Posterior vena cava (tissue), 2 donors: ENCODE measurements at places on chromosomes 5 and 9.

- no peak for DNase-seq
Measured at GRCh38 chr5:117999939-118000549, 988.3 kb downstream of the DTWD2 start.

DNA sequence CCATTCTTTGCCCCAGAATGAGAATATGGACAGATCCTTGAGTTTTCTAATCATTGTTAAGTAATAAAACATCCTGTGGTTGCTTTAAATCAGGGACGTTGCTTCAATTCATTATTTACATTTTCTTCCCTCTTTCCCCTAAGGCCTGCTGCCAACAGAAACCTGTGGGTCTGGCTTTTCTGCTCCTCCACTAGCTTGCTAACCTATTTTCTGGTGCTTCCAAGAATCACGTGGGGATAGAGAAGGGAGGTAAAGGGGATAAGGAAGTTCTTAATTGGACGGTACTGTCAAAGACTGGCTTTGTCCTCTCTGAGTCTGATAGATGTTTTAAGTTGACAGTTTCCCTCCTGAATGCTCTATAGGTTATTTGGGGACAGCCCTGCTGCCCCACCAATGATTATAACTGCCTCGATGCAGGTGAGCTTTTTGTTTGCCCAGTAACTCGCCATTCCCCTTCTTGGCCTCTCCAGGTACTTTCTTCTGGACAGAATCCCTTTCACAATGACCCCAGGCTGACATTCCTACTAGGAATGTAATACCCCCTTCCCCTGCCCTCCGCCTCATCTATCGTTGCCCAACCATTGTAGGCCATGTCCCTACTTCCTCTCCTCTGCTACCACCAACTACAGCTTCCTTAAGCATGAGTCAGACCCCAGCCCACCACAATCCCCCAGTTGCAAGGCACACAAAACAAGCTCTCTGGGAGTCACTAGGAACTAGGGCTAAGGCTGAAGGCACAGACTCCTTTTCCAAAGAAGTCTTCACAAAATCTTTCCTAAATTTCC lies 19.9 kb upstream of the CPEB4 start:
- no peak for DNase-seq

DNA sequence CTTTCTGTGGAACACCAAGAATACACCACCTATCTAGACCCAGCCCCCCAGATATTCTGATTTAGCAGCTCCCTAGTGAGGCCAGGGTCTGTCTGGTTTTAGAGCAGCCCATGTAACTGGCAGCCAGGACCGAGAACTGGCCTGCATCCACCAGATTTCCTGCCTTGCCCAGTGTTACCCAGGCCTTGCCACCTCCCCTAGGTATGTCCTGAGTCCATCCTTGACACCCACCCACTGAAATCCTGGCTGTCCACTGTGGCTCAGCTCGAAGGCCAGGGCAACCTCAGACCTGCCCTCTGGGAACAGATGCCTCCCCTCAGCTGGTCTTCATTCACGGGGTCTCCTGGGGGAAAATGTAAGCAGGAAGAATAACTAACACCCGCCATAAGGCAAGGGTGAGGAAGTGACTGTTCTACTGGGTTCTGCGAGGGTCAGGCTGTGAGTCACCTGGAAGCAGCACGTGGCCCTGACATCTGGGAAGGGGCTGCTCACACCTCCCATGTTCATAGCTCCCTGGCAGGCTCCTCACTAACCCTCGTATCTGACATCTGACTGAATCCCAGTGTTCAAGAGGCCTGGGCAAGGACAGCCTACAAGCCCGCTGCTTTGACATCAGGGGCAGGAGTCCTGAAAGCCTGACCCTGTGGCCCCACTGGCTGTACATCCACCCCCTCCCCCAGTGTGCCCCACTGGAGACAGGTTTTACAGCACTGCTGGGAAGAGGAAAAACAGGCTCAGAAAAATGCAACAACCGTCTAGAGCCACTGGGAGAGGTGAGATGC lies 72.7 kb downstream of the SEMA4D start:
- no peak for DNase-seq

- no peak for DNase-seq
Measured at GRCh38 chr9:81868145-81868544, 60.1 kb upstream of the SPATA31D4 start.

DNA sequence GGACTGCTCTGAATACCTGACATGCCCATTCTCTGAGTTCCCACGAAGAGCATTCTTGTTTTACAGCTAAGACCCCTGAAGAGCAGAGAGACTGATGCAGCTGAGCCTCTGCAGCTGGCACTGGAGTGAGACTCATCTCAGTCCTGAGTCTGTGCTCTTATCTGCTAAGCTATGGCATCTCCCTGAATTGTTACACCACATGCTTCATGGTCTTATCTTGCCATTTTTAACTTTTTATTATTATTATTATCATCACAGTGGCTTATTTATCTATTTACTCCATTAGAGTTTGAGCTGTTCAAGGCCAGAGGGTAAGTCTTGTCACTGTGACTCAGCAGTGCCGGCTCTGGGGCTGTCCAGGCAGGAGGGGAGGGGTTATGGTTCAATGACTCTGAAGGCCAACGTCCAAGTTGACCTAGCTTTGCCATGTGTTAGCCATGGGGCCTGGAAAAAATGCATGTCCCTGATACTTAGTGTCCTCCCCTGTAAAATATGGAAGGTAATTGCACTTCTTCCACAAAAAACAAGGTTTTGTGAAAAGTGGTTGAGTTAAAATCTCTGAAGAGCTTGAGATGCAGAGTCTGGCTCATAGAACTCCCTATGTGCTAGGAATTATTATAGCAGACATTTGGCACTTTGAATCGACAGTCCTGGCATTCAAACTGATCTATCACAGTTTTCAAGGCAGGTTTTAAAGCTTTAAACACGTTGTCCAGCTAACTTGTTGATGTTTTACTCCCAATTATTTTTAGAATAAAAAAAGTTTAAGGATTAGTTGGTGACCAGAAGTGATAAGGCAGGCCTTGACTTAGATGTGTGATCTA lies 94.6 kb downstream of the ALDH1A1 start:
- no peak for DNase-seq

- no peak for DNase-seq
Measured at GRCh38 chr9:12141422-12141821, 551.8 kb upstream of the TYRP1 start.

DNA sequence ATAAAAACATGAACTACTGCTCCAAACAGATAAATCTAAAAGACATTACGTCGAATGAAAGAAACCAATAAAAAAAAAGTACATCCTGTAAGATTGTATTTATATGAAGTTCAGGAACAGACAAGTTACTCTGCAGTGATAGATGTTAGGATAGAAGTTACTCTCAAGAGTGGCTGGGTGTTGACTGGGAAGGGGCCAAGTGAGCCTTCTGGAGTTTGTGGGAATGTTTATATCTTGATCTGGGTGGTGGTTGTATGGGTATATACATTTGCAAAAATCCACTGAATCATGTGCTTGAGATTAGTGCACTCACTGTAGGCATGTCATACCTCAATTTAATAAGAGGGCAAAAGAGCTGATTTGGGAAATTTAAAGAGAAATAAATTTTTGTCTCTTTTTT lies 485.8 kb downstream of the ARHGEF28 start:
- no peak for DNase-seq

GRCh38 chr5:122690266-122690665 lies 84.6 kb upstream of the SNX2 start:
- DNase-seq: no peak
